T-cell (primary cell): ENCODE measurements at places on chromosomes 7 and 10.

- DNase-seq = no peak
Observed at GRCh38 chr7:28410628-28411531, 1.4 kb upstream of the CREB5 start.

GRCh38 chr7:22663357-22663718 lies 63.7 kb upstream of the IL6 start:
- DNase-seq = no peak

DNA sequence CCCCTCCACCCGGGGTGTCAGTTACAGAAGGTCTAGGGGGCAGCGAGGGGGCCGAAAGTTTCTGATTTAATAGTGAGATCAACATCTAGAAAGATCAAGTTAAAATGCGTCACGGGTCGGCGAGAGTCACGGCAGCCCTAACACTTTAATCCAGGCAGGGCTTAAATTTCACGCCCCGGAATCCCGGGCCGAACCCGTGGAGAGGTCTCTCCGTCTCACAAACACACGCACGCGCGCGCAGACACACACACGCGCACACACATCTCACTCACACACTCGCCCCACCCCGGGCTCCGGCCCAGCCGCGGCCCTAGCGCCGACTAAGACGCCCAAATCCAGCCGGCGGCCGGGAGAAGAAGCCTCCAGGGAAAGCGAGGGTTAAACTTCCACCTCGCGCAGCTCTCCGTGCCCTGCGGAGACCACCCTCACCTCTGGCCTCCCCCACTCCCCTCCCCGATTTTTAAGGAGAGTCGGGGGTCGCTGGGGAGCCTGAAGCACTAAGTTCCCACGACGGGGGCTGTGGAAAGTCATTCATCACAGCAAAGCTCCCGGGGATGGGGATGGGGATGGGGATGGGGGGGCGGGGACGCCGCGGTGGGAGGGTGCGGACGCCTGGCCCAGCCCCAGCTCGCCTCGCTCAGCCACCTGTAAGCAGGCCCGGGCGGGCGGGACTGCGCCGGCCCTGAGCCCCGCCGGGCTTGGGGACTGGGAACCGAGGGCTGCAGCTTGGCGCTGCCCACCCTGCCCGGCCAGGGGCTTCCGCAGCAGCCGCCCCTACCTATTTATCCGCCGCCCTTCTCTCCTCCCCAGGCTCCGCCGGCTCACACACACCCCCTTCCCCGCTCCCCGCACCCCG lies 1.6 kb downstream of the PDGFA start:
- no peak for DNase-seq

GRCh38 chr10:86284355-86285105 lies 82.1 kb downstream of the GRID1 start:
- DNase-seq = no peak

DNA sequence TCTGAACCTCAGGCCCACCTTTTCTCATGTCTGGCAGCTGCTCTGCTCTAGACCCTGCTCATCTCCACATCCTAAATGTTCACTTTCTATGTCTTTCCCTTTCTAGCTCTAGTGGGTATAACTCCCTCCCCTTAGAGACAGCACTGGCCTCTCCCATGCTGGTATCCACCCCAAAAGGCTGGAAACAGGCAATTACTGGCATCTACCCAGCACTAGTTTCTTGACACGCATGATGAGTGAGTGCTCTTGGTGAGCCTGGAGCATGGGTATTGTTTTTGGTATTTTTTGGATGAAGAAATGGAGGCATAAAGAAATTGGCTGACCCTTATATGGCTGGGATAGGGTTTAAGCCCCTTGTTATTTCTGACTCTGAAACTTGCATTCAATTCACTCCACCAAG lies 156.0 kb downstream of the EGFR start:
- no peak for DNase-seq

- DNase-seq = no peak
Observed at GRCh38 chr7:55192723-55193122, 172.4 kb upstream of the LANCL2 start.

DNA sequence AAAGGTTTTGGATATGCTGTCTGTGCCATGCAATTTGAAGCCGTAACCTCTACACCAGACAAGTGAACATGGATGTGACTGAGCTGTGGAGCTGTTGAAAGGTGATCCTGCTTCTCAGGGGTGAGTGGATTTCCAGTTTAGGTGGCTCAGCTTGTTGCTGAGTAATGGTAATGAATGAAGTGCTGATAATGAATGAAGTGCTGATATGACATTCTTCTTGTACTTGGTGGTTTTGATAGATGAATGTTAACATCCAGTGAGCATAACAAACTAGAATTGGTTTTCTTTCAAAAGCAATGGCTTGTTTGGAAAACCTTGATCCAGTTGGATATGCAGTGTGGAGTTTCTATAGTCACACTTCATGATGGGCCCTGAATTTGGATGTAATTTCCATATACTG lies 89.7 kb upstream of the FZD8 start:
- no peak for DNase-seq

GRCh38 chr7:128878226-128879105 lies 15.8 kb downstream of the ATP6V1F start:
- no peak for DNase-seq

DNA sequence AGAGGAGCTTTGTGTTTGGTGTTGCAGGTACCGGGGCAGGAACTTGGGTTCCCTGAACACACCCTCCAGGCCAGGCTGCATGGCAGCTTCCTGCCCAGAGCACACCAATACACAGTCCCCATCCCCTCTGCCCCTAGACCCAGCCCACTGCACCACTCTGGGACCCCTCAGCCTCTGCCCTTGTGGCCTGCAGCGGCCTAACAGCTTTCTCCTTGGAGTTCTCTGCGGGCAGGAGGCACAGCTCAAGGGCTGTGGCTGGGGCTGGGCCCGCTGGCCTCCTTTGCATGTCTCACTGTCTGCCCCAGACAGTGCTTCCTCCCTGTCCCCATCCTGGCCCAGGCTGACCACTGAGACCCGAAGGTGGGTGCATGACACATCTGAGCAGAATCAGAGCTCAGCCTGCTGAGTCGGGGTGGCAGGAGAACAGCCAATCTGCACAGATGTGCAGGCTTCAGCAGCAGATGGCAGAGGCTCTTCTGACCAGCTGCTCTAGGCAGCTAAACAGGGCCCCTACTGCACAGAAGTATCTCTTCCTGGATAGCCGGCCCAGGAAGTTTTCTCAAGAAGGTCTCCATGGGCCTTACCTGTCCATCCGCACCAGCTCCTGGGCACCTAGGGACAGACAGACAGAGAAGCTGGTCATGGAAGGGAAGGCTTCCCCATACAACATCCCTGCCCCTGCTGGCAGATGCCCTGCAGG lies 20.8 kb downstream of the VSIR start:
- no peak for DNase-seq

DNA sequence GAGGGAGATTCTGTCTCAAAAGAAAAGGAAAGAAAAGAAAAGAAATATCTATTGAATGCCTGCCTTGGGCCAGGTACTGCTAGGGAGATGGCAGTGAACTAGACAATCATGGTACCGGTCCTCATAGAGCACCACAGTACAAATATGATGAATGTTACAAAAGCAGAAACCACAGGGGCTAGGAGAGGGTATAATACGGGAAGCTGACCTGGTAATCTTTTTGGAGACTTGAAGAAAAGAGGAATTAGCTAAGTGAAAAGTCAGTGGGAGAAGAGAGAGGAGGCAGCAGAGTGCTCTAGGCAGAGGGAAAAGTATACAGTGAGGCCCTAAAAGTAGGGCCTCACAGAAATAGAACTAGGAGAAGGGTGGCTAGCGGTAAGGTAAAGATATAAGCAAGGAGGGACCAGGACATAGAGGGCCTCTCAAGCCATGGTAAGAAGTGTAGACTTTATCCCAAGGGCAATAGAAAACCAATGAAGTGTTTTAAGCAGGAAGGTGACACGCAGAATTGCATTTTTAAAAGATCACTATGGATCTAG lies 42.8 kb upstream of the WNT8B start:
- no peak for DNase-seq

DNA sequence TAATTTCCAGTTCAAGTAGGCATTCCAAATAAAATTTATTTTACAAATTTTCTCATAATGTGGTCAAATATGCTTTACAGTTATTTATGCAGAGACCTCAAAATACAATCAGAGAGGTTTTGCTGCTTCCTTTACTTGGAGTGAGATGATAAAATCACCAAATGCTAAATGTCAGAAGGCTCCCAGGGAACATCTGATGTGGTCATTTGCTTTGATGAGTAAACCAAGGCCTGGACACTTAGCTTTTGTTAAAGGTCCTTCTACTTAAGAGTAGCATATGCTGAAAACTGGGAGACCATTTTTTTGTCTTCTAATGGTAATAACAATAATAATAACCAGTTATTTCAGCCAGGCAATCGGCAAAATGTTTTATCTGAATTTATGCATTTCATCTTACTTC lies 60.6 kb upstream of the AKR1E2 start:
- no peak for DNase-seq

GRCh38 chr10:69578508-69578991 lies 5.3 kb upstream of the NEUROG3 start:
- no peak for DNase-seq

GRCh38 chr10:28020080-28020860 lies 21.4 kb upstream of the ODAD2 start:
- DNase-seq = no peak

DNA sequence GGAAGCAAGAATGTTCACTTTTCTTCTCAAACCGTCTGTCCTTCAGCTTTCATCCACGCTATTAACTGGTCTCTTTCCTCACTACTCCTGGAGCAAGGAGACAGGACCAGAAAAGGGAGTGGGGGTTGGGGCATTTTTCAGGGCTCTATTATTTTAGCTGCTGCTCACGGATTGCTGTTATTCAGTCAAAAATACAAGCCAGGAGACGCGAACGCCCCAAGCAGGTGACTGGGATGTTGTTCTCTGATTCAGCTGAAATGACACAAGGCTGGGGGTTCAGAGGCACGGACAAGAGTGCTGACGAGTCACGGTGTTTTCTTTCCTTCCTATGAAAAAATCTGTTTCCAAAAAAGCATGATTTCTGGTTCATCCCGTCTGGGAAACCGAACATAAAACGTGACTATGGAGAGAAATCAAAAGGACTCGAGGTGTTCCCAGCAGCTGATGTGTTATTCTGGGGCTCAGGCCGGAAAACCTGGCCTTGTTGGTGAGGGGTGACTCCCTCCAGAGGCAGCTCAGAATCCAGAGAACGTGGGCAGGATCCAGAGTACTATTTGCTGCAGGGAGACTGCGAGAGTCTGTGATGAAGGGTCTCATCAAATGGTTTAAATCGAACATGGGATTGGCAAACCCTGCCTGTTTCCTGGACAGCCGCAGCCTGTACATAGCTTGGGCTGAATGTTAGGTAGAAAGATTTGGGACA lies 3.5 kb upstream of the INHBA start:
- DNase-seq = no peak
